ENCODE measurements at places on chromosomes 12 and 14.
A peak's percentile ranks its signal among the peaks of the same experiment; 100 is the strongest.

DNA sequence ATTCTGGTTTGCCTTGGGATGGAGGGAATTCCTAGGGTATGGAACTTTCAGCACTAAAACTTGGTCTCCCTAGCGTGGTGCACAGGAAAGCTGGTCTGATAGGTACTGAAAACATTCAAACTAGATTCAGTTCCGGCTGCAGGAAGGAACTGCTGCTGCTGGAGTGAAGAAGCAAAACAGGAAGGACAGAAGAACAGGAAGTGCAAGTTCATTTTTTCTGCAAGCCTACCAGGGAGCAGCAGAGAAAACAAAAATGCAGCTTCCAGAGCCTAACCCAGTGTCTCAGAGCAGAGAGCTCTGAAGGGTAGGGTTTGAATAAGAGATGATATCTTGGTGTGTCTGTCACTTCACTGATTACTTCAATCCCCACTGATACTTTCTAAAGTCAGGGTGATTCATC lies 165.2 kb downstream of the VRK1 start:
- no peak for DNase-seq

DNA sequence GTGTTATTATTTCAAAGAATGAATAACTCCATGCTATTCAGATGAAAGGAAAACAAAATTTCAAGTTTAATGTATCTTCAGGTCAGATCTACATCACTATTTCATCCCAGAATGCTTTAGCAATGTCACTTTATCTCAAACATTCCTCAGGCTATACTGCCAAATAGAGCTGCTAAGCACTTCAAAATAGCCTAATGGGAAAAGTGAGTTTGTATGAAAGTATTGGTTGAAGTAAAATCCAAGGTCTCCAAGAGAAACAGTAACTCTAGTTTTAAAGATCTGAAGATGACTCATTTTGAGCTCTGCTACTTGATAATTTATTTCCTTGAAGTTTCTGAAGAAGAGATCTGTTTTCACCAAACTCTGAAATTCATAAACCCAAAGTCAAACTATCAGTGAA lies 466.2 kb upstream of the FOXG1 start:
- DNase-seq = peak; percentile 71

GRCh38 chr12:104460041-104460719 lies 3.4 kb downstream of the CHST11 start:
- DNase-seq = no peak

- DNase-seq = no peak
These were observed 15.1 kb downstream of the BCAT1 start for GRCh38 chr12:24933694-24934407.

DNA sequence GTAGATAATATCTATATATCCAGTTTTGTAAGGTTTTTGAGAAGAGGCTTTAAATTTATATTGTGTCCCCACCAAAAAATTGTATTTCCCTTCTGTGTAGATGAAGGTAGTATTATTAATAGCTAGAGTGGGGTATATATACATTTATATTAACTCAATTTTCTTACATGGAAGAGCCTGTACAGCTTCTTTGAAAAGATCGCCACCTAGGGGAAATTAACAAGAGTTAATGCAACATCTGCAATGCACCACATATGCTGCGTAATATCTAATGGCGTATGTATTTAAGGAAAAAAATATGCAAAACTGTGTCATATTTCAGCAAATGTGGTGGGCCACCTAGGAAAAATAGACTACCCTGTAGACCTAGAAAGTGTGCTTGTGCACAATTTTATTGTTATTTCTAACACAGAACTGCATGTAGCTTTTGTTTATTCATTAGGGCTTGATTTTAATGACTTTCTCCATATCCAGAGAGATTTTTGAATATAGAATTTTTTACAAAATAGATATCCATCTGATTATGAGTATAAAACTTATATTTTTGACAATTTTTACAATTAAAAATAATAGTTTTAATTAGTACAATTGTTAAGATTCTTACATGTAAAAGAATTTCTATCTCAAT lies 14.0 kb downstream of the CCER1 start:
- peak; percentile 63 for DNase-seq

- peak; percentile 73 for DNase-seq
These were observed 31.7 kb upstream of the TUBA1C start for GRCh38 chr12:49232940-49233841.

All from fibroblast of lung (primary cell).